Lower leg skin (tissue), 4 donors: ENCODE measurements at places on chromosomes 12 and 14. TPM values are rescaled to one million over a fixed set of nuclear protein-coding genes. Genes with fewer than 3 reads are reported as not detected.

Gene IRF2BPL
- 95.9 TPM for total RNA-seq

Gene CKAP4
- total RNA-seq: 75.0 TPM

Gene NRL
- total RNA-seq: 0.52 TPM

DNA sequence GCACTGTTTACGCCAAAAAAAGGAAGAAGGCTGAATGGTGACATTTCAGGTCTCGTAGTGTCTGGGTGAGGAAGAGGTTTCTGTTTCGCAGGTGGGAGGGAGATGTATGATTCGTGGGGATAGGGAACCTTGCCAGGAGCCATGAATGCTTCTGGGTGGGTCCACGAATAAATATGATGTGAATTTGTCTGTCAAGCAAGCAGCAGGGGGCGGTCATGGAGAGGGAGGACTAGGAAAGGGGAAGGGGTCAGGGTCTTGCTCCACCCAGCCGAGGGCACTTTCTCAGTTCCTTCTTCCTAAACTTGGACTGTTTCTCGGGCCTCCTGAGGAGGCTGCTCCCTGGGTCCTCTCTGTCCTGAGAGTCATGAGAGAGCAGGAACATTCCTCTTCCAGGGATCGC, 72.5 kb downstream of the LGMN start:
- no peak for DNase-seq

DNA sequence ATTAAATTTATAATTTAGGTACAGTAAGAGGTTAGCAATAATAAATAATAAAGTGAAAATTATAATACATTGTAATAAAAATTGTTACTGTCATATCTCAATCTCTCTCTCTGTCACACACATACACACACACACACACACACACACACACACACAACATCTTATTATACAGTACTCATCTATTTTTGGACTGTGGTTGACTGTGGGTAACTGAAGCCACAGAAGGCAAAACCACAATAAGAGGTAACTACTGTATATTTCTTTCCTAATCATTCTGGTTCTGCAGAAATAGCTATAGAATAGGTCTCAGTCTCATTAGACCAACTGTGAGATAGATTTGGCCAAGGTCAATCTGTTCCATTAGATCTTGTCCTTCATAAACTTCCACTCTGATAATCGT, 33.1 kb upstream of the PTPRO start:
- DNase-seq: no peak

DNA sequence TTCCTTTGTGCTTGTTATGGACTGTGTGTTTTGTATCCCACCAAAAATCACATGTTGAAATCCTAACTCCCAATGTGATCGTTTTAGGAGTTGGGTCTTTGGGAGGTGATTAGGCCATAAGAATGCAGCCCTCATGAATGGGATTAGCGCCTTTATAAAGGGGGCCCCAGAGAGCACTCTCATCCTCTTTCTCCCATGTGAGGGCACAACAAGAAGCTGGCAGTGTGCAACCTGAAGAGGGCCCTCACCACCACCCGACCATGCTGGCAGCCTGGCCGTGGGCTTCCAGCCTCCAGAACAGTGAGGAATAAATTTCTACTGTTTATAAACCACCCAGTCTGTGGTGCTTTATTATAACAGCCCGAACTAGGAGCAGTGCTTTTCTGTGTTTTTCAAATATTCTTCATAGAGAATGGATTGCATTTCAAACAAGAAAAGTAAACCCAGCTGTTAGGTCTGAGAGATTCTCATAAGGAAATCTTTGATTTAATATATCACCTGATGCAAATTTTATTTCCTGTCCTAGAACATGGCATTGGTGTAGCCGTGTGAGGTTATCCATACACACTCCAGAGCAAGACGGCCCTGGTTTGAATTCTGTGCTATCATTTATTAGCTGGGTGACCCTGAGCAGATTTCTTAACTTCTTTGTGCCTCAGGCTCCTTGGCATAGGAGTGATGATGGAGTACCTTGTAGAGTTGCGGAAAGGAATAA, 27.8 kb downstream of the HSPB8 start:
- DNase-seq: no peak

GRCh38 chr14:93975791-93976476, 436 bp downstream of the ASB2 start:
- no peak for DNase-seq

DNA sequence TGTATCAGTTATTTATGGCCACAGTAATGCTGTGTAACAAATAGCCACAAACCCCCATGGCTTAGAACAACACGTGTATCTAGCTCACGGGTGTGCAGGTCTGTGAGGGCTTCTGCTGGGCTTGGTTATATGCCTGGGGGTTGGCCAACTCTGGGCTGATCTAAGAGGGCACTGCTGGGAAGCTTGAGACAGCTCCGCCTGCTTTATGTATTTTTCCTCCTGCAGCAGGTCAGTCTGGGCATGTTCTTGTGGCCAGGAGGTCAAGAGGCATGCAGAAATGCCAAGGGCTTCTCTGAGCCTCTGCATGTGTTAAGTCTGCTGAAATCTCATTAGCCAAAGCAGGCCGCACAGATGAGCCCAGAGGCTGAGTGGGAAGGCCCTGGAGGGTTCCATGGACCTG, 105.8 kb downstream of the ZNF664 start:
- no peak for DNase-seq
